Cardiac fibroblast (primary cell): ENCODE measurements at places on chromosomes 13 and 19.

DNA sequence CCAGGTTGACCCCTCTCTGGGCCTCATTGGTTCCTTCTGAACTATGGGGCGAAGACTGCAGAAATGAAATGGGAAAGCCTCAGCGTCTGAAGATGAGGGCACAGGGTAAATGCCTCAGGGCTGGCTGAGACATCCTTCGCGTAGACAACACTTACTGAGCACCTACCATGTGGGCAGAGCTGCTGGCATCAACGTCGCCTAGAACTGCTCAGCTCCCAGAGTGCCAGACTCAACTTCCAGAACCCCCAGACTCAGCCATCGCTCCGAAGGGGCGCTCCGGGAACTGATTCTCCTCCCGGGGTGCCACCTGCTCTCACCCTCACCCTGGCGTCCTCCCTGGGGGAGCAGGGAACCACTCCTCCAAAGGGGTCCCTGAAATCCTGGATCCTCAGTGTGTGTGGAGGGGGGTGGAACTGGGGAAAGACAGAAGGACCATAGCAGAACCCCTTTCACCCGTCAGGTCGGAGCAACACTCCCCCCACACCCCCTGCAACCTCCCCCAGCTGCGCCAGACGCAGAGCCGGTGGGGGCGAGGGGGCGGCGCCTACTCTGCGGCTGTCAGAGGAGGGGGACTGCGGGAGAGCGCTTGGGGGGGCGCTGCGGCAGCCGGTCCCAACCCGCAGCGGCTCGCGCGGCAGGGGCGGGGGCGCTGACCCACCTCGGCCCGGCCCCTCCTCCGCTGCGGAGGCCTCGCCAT lies 8.2 kb upstream of the NFIC start:
- DNase-seq: no peak

DNA sequence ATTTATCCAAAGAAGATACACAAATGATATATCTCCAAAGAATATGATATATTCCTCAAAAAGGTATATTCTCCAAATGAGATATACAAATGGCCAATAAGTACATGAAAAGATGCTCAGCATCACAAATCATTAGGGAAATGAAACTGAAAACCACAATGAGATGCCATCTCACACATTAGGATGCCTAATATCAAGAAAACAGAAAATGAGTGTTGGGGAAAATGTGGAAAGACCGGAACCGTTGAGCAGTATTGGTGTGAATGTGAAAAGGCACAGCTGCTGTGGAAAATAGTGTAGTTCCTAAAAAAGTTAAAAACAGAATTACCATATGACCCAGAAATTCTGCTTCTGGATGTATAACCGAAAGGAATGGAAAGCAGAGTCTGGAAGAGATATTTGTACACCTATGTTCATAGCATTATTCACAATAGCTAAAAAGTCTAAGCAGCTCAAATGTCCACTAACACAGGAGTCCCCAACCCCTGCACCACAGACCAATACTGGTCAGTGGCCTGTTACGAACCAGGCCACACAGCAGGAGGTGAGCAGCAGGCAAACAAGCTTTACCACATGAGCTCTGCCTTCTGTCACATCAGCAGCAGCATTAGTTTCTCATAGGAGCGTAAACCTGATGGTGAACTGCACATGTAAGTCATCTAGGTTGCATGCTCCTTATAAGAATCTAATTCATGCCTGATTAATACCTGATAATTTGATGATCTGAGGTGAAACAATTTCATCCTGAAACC lies 291.9 kb downstream of the PCDH20 start:
- no peak for DNase-seq

DNA sequence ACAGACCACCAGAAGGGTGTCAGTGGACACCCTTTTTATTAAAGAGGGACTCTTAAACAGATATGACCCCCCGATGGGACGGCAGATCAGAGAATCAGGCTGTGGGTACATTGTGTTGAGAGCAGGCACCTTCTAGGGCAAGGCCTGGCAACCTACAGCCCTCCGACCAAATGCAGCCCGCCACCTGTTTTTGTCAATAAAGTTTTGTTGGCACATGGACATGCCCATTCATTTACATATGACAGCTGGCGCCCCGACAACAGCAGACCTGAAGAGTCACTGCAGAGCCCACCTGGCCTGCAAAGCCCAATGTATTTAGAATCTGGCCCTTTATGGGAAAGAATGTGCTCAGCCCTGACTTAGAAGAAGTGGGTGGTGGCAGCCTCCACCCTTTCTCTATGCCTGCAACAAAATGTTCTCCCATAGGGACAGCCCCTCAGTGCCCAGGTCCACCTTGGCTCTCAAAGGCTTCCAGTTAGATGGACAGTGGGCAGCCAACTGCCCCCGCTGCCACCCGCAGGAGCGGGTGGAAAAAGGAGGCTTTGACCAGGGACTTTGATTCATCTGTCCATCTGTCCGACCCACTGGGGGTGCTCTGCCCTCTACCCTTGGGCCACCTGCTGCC lies 184.9 kb downstream of the PTPRS start:
- no peak for DNase-seq

DNA sequence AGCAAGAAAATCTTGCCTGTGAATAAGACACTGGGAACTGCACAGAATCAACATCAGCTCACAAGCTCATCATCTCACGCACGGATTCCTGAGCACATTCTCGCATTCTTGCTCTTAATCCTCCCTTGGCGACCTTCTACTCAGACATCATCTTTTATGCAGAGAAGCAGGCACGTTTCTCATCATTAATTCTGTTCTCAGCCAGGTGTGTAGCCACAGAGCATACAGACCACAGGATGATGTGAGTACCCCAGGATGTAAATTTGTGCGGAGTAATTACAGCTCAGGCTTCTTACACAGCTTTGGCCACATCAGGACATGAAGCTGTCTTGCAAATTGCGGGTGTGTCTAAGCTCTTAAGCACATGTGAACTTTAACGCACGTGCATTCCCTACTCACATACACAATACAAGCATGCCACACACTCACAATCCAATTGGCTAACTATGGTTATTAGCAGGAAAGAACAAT lies 36.5 kb upstream of the SACS start:
- DNase-seq: no peak

- DNase-seq: no peak
Measured at GRCh38 chr13:91249861-91250260, 97.6 kb upstream of the MIR17HG start.

DNA sequence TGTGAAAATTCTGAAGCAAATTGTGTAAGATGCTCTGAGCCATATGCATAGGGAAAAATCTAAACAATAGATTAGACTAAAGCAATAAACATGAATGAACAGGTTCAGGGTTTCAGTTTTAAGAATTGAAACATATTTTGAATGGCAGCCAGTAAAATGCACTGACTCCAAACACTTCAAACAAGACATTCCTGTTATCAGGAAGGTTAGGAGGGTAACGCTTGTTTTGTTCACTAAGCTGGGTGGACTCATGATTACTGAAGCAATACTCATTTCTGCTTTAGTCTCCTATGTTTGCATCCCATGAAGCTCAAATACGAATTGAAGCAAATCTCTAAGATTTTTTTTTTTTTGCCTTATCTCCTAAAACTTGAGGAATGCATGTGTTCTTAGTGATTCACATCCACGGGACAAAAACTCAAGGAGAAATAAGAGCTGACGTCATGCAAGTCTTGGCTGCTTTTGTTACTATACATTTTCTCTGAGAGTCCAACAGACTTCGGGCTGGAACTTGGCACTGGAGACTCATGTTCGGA lies 29.1 kb upstream of the IGFL4 start:
- peak; percentile 94 for DNase-seq
